Immature natural killer cell (primary cell): ENCODE measurements at places on chromosomes 11 and 22.

DNA sequence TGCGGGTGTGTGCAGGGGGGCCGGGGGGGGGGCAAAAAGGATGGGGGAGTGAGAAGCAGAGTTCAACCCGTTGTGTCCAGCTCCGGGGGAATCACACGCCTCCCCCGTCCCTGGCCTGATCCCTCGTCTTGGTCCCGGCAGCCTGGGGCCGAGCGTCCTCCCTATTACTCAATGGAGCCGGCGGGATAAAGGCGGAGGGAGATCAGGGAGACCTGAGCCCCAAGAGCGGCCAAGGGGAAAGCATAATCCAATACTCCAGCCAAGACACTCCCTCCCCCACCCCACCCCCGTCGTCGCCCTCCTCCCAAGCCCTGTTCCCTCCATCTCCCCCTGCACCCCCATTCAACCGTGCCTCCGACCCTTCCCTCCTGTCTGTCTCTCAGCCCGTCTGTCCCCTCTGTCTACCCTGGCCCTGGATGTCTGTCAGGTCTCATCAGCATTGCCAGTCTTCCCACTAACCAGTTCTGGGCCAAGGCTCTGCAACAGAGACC lies 2.6 kb downstream of the PHOX2A start:
- no peak for DNase-seq

- no peak for DNase-seq
These were observed 323.4 kb downstream of the SHANK2 start for GRCh38 chr11:70928854-70929598.

GRCh38 chr11:47837929-47838328 lies 10.2 kb downstream of the NUP160 start:
- DNase-seq = no peak

DNA sequence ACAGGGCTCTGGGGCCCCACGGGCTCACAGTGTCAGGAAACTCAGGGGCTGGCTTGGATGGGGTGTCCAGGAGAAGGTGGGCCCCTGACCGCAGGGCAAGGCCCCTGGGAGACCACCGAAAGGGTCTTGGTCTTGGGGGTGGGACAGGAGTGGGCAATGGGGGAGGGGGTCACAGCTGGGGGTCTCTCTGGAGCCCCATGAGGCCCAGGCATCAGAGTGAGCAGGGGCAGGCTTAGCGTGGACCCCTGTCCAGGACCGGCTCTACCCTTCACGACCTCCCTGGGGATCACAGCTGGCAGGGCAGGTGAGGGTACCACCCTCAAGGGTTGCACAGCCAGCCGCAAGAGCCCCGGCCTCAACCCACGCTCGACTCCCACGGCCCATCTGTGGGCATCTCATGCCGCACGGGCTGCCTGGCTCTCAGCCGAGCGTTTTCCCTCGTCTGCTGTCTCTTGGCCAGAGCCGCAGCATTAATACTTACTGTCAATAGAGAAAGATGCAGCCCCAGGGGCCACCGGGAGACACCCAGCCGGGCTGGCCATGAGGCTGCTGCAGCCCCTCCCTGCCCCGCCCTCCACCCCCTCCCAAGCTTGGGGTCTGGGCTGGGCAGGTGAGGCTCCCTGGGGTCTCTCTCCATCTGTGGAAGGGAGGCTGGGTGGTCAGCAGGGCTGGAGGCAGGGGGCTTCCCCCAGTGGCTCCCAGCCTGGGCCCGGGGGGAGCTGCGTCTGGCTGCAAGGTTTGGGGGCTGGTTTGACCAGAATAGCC lies 662 bp downstream of the MUC5B start:
- DNase-seq = no peak

- DNase-seq = no peak
These were observed 413.6 kb downstream of the OPCML start for GRCh38 chr11:133118563-133119268.

DNA sequence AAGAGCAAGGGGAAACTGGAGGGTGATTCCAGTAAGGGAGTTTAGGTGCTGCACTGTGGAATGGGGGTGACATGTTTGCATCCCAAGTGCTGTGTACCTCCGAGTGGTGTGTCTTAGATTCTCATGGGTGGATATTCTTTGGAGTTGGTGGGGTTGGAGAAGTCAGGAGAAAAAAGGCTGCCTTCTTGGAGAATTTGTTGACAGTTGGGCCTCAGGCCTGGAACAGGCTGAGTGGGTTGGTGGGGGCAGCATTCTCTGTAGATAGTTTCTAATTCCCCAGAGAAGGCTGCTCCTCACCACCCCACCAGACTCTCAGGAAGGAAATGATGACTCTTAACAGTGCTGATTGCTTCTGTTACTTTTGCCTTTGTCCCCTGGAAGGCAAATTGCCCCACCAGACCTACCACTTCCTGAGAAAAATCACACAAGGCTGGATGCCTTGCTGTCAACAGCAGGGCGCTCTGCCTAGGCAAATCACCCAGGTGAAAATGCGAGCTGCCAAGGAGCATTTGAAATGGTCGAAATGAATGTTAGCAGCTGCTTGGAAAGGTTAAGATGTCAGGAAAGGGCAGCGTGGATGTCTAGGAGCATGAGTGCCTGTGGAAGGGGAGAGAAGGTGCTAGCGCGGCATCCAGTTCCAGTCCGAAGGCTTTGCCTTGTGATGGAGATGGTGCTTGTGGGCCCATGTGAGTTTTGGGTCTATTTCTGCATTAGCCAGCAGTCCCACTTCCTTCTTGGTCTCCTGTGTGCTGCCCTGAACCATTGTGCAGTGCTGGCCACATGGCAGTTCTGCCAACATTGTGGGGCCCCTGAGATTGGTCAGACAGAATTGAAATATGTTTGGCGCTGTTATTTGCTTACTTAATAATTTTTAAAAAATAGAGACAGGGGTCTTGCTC lies 29.7 kb upstream of the SORL1-AS1 start:
- peak; percentile 92 for DNase-seq

- no peak for DNase-seq
These were observed 188.9 kb downstream of the ST3GAL4 start for GRCh38 chr11:126544108-126545056.

GRCh38 chr11:17504330-17505107 lies 27.9 kb upstream of the ABCC8 start:
- peak; percentile 44 for DNase-seq

DNA sequence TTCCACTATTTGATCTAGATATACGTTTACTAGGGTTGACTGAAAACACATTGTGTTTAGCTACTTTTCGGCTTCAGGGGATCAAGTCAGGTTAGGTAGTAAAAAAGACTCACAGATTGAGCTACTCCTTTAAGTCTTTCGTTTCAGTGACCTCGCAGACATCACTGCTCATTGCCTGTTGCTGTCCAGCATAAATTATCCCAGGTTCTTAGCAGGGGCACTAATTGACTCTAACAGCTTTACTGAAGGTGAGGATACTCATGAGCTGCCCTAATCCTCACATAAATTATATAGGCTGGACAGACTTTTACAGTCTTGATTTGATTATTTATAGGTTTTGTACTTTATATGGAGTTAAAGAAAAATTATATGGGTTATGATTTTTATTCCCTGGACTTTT lies 3.7 kb downstream of the CARD18 start:
- DNase-seq = no peak

DNA sequence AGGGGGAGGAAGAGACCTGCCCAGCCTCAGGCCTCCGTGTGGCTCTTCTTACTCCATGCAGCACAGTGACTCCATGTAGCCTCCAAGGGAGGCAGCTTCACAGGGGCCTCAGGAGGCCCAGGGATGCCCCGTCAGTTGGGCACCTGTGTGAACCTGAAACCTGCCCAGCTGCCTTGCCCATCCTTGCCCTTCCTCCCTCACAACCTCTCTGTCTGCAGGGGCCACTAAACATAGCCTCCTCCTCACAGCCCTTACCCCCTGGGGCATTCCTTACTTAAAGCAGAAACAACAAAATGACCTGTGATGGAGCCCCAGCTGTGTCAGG lies 7.1 kb downstream of the LRRC32 start:
- DNase-seq = no peak

- peak; percentile 58 for DNase-seq
These were observed at the start of gene MAPK11 for GRCh38 chr22:50269970-50270665. Gene MAPK11, minus strand, starts transcription at chr22:50270380. Its CDS starts 88 bp downstream, at chr22:50270292.
